ENCODE measurements at places on chromosomes 3 and 15.

GRCh38 chr3:48607519-48607918 lies 1.9 kb downstream of the UQCRC1 start:
- DNase-seq = no peak

- DNase-seq = no peak
Measured at GRCh38 chr3:18585004-18585968, 160.1 kb upstream of the SATB1 start.

GRCh38 chr3:156316076-156316475 lies 195.7 kb downstream of the KCNAB1 start:
- DNase-seq = no peak

DNA sequence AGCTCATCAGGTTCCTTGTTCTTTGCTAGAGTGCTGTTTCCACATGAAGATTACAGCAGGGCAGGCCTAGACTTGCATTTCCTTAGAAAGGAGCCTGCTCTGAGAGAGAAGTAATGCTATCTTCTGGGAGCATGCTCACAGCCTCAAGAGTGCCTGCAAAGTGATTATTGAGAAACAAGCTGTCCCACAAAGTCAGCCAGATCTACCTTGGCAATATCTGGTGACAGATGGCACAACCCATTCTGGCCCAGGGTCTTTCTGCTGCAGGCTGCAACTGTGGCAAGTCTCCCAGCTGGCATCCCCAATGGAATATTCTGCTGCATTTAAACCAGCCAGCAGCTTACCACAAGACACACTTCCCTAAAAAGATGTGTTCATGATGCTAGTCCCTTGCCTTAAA lies 29.3 kb downstream of the MTMR10 start:
- peak; percentile 21 for DNase-seq

DNA sequence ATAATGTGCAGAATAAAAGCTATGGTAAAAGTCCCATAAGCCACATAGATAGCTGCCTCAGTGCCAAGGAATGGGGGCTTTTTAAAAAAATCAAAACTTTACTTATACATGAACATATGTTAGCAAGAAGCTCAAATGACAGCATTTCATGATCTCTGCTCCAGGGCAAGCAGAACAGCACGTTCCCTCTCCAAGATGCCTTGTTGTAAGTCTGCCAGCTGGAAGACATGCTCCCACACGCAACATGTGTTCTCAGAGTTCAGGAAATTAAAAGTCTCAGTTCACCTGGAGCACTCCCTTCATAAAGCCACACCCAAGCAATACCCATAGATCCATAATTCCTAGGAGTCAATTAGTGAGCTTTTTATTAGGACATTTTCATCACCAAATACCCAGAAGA lies 52.2 kb downstream of the ABI3BP start:
- DNase-seq = peak; percentile 68

GRCh38 chr3:38588371-38588971 lies 61.0 kb downstream of the SCN5A start:
- DNase-seq = no peak

DNA sequence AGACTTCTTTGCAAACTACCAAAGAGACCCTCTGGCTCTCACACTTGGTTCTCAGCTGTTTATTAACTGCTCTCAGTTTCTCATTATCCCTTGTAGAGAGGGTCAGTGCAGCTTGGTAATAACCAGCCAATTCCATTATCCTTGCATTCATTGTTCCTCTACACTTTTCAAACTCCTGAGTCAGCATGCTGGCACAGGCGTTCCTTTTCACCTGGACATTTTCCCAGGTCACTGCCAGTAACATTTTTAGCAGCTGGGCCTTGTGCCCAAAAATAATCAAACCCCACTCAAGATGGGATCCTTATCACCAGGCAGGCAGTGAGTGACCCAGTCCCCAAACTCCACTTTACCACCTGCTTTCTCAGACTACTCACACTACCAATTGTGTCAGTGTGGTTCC lies 4.8 kb upstream of the SUMF1 start:
- no peak for DNase-seq

DNA sequence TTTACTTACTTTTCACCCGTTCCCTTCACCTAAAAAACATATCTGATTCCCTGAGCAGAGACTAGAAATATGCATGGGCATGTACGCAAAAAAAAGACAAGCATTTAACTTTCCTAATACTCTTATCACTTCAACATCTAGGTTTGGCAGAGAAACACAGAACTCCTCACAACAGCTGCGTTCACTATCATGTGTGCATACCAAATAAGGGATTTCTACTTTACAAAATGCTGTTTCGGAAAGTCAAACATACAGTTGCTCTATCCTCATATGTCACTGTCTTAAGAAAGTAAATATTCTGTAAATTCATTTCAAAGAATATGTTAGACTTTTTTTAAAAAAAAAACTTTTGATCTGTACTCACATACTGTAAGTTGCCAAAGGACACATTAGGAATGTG lies 65.1 kb upstream of the CBLB start:
- DNase-seq = peak; percentile 67

DNA sequence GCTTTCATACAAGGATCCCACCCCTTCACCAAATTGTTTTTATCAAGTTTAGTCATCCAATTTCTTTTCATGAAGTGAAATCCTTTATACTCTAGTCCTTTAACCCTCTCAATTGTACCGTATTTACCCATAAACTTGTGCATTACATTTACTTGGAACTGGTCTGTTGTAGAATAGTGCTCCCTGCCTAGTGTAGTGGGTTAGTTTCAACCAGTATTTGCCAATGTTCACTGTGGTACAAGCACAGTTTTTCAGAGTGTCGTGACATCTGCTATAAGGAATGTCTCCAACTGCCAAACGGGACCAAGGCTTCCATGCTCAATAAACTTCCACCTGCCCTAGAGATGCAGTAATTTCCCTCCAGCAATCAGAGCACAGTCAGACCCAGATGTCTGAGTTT lies 211.9 kb downstream of the KCNAB1 start:
- DNase-seq = peak; percentile 38

GRCh38 chr15:84594617-84595290 lies 6.1 kb upstream of the ZSCAN2 start:
- no peak for DNase-seq

DNA sequence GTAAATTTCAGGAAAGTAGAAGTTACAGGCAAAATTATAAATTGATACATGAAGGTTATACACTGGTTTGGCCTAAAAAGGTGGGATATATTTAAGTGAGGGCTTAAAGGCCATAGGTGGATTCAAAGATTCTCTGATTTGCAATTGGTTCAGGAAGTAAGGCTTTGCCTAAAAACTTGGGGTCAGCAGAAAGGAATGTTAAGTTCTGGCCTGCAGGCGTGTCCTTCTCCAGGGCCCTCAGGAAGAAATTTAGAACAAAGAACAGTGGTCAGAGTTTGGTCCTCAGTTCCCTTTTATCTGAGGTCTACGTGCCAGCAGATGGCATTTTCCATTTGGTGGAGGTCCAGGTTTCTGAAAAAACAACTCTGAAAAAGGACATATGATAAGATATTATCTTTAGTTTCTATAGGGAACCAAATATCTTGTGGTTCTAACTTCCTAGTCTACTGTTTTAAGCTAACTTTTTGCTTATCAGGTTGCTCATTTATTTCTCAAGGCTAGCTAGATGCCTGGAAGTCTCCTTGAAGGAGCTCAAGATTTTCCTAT lies 40.5 kb downstream of the SCN11A start:
- DNase-seq = peak; percentile 5

DNA sequence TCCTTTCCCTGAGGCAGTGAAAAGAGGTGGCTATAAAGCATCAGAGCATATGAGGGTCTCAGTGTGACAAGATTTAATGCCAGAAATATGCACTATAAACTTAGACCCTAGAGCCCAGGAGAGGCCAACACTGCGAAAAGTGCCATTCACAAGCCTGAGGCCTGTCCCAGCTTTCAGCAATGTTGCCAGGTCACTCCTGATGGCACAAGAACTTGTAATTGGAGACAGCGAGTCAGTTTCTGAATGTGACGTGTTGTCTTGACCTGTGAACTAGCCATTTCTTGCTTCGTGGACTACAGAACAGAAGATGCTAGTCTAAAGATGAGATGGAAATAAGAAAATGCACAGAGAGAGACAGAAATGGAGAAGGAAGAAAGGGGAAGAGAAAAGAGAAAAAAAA lies 87.9 kb downstream of the WDR72 start:
- DNase-seq = no peak

DNA sequence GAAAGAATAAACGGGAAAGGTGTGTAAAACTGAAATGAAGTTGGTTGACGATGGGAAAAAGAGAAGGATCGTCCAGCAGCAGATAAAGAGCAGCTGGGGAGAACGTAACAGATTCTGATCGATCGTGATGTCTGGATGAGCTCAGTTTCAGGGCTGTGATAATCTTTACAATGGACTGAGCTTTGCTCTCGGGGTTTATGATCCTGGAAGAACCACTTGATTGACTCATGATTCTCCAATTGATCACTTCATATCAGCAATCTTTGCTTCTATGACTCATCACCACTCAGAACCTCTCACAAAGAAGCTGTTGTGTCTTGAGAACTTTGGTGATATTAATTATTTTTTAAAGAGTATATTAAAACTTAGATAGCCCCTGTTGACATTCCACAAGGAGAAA lies 690.7 kb downstream of the TUSC7 start:
- no peak for DNase-seq

- DNase-seq = no peak
Measured at GRCh38 chr3:62550439-62550838, 177.1 kb upstream of the FEZF2 start.

GRCh38 chr3:78116874-78117273 lies 1077.0 kb downstream of the ROBO2 start:
- no peak for DNase-seq

DNA sequence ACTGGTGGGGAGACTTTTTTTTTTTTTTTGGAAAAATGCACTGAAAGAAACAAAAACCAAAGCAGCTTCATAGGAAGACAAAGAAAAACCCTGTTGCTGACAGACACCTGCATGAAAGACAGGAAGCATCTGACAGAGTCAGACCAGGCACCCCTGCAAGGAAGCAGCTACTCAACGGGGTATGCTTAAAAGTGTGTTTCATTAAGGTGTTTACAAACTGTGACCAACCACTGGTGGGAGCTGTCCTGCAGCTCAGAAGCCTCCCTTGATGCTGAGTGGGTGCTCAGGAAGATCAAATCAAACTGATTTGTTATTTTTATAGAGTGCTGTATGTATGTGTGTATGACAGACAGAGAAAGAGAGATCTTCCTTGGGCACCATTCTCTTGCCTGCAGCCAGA lies 34.7 kb upstream of the AGBL1 start:
- DNase-seq = no peak

DNA sequence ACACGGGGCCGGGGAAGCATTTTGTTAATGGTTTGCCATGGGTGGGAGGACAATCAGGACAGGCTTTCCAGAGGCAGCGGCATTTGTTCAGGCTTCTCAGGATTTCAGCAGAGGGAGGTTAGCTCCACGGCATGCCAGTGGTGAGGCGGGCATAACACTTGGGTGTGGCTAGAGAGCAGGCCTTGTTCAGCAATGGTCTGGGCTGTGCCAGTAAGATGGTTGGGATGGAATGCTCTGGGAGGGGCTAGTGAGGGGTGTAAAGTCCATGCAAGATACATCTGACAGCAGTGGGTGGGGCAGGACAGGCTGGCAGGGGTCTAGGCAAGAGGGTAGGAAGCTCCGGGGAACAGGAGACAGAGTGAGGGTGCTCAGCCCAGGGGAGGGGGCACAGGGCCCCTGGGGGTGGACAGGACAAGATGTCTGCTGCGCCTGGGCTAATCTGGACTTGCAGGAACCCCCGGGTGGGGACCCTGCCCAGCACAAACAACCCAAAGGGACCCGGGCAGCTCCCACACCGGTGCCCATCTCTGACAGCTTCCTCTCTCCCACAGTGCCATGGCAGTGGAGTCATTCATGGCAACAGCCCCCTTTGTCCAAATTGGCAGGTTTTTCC lies 8.4 kb downstream of the TMEM43 start:
- DNase-seq = no peak

GRCh38 chr3:127413871-127414270 lies 126.0 kb upstream of the PRR20G start:
- no peak for DNase-seq

DNA sequence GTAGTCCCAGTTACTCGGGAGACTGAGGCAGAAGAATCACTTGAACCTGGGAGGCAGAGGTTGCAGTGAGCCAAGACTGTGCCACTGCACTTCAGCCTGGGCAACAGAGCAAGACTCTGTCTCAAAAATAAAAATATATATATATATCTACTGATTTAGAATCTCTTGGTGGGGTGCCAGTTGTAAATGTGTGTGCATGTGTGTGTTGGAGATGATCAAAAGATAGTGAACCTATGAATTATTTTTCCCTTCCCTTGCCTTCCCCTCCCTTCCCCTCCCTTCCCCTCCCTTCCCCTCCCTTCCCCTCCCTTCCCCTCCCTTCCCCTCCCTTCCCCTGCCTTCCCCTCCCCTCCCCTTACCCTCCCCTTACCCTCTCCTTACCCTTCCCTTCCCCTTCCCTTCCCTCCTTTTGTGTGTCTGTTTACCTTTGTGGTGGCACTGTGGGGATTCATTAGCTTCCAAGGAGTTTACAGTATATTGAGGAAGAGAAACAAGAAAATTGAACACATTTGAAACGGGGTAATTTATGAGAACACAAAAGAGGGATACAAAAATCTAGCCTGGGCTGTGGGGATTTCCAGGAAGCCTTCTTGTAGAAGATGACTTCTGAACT lies 281.5 kb upstream of the DPPA4 start:
- DNase-seq = no peak

DNA sequence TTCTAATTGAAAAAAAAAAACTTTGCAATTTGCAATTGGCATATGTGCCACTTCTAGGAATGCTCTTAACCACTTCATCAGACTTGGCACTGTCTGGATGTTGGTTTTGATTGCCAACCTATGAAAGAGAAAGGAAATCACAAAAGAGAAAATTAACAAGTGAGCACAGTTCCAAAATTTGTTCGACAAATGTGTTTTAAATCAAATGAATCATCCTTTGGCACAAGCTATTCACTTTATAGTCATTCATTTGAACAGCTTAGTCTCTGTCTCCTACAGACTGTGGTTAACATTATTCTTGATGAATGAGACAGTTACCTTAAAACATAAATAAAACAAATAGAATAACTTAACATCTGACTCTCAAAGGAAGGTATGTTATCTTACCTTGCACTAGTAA lies 265.0 kb downstream of the EPHA3 start:
- peak; percentile 86 for DNase-seq

DNA sequence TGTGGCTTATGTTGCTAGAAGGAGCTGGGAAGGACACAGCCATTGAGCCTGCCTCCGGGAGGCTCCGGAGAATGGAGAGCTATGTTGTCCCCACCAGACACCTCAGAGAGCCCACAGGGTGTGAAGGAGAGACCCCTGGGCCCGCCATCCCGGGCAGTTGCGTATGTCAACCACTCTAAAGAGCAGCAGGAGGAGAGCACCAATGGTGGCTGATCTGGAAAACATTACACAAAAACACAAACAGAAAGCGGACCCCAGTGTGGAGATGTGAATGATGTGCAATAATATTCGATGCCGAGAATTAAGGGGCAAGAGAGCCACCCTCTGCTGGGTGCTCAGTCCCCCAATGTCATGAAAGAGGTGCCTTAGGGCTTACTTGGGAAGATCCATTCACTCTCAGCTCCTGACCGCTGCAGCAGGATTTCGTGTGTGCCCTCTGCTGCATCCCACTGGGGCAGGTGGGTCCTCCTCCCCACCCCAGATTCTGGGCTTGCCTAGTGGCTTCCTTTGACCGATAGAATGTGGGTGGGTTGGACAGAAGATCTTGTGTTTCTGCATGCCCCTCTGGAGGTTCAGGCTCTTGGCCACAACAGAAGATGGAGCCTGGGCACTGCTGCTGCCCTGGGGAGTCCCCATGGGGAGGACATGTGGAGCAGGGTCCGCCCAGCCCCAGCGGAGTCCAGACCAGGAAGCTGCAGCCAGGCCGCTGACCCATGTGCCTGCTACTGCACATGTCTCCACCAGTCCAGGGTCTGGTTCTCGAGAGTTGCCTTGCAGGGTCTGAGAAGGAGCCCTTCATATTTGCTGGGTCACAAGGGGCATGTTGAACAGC lies 245.3 kb downstream of the OCA2 start:
- no peak for DNase-seq
